Keratinocyte (primary cell): ENCODE measurements at places on chromosomes 16 and 17.

DNA sequence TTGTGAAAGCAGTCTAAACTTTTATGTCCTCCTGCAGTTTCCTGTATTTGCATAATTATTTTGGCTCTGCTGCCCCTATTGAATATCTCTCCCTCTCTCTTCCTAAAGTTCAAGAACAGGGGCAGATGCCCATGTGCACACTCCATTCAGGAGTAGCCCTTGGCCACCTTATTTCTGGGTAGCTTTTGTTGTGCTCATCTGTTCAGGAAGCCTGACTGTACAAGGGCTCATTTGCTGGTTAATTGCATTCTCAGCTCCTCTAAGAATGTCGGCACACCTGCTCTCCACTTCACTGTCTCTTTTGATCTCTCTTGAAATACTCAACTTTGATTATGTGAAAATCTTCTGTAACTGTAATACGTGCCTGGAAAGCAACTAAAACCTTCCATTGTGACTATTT is 1378.8 kb upstream of the CDH8 start:
- DNase-seq: no peak
- no peaks in the 10 kb centered on the region for H3K36me3 ChIP-seq
- H3K4me1 ChIP-seq: no peaks in the 10 kb centered on the region
- H3K4me3 ChIP-seq: no peak overlapping the region
- H3K27me3 ChIP-seq: no peaks in the 10 kb centered on the region

- H3K27ac ChIP-seq: no peak overlapping the region
- DNase-seq: no peak
- peaks cover 19% of the 10 kb centered on the region for H3K4me1 ChIP-seq
- H3K27me3 ChIP-seq: peaks cover 51% of the 10 kb centered on the region
- no peaks in the 10 kb centered on the region for H3K36me3 ChIP-seq
These were observed 379 bp upstream of the OTOP2 start for GRCh38 chr17:74923538-74924249.

DNA sequence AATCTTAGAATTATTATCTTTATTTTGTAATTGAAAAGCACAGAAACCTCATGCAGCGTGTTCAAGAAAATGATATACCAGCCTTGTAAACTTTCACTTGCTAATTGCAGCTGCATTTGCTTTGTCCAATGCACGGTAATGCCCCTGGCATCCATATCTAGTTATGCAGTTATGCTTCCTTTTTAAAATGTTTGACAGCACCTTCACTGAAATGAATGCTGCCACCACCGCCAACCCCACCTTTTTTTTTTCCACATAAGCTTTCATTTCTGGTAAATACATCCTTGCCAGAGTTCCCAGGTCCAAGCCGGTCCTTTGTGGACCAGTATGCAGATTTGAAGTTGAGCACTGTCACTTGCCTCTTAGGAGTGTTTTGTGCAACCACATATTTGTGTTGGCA is 338.8 kb downstream of the WWOX start:
- H3K27me3 ChIP-seq: no peaks in the 10 kb centered on the region
- no peaks in the 10 kb centered on the region for H3K4me1 ChIP-seq
- H3K4me3 ChIP-seq: no peak overlapping the region
- no peaks in the 10 kb centered on the region for H3K36me3 ChIP-seq

DNA sequence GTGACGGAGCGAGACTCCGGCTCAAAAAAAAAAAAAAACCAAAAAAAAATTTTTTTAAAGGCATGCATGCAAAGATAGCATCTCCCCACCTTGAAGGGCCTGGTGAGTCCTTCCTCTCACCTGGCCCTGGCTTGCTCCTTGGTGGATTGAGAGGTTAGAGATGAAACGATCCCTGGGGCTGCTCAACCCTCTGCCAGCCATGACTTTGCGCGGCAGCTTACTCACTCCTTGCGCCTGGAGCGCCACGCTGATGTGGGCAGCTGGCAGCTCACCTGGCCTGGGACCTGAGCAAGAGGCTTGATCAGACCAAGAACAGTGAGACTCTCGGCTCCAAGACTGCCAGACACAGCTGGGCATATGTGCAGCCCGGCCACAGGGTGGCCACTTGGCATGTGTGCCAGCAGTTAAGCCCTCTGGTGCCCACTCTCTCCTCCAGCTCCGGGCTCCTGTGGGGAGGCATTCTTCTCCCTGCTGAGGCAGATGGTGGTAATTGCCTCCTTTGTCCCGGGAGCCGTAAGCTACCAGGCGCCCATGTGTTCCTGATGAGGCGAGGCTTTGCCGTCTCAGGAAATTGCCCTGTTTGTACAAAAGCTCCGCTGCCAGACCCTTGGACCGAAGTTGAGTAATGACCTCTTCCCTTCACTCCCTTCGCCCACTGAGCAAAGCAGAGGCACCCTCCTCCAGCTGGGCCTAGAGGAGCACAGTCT is 5.1 kb upstream of the EVPL start:
- no peaks in the 10 kb centered on the region for H3K36me3 ChIP-seq
- H3K4me3 ChIP-seq: no peak overlapping the region
- H3K27ac ChIP-seq: no peak overlapping the region
- peaks cover 4% of the 10 kb centered on the region for H3K4me1 ChIP-seq
- no peaks in the 10 kb centered on the region for H3K27me3 ChIP-seq
- DNase-seq: no peak

- H3K36me3 ChIP-seq: no peaks in the 10 kb centered on the region
- DNase-seq: no peak
- H3K4me3 ChIP-seq: no peak overlapping the region
These were observed 13.3 kb downstream of the ARL2BP start for GRCh38 chr16:57258226-57258909.

- no peak overlapping the region for H3K4me3 ChIP-seq
- no peaks in the 10 kb centered on the region for H3K27me3 ChIP-seq
- H3K4me1 ChIP-seq: peaks cover 12% of the 10 kb centered on the region
- H3K27ac ChIP-seq: peak overlapping the region; percentile 31
- DNase-seq: no peak
These were observed 30.3 kb downstream of the ATPAF2 start for GRCh38 chr17:18008496-18009268.

- no peaks in the 10 kb centered on the region for H3K27me3 ChIP-seq
- H3K4me3 ChIP-seq: no peak overlapping the region
- no peaks in the 10 kb centered on the region for H3K36me3 ChIP-seq
- H3K4me1 ChIP-seq: no peaks in the 10 kb centered on the region
- no peak overlapping the region for H3K27ac ChIP-seq
These were observed 65.7 kb downstream of the FBXL20 start for GRCh38 chr17:39335704-39336223.

DNA sequence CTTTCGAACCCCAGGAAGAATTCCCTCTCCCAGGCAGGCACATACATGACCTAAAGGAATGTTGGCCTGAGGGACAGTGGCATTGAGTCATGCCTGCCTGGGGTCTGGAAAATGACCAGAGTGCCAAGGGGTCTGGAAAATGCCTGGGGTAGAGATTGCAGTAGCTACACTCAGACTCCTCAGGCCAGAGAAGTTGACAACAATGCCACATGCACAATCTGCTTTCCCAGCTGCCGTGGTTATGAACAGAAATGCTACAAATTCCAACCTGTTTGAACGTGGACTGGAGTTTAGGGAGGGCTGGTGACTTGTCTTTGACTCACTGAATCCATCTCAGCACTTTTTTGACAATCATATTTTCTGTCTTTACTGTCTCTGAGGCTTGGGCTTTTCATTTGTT is 250.0 kb downstream of the ABCC12 start:
- H3K4me1 ChIP-seq: peaks cover 23% of the 10 kb centered on the region
- peak; percentile 69 for DNase-seq
- no peaks in the 10 kb centered on the region for H3K27me3 ChIP-seq
- H3K4me3 ChIP-seq: no peak overlapping the region

DNA sequence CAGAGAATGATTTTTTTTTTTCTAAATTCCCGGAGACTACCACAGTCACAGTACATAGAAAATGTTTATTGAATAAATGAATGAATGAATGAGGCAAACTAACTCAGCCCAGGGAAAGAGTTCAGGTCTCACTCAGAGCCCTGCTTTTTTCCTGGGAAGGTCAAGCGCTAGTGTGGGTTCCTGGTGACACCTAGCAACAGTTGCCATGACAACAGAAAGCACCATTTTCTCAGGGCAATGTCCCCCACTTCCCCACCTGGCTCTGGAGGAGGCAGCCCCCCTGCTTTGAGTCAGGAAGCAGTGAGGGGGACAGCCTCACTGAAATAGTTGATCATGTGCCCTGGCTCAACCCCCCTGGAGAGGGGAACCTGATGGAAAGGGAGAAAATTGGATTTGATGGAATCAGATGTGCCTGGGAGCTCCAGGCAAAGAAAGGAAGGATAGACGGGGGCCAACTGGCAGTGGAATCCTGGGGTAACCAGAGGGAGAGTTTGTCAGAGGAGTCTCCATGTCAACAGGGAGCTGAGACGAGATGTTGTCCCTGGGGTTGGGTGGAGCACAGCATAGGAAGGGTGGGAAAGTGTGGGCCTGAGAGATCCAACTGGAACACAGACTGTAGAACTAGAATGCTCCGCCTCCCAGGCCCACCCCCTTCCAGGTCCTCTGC is 242.2 kb upstream of the CCL2 start:
- H3K36me3 ChIP-seq: no peaks in the 10 kb centered on the region
- no peak for DNase-seq
- H3K4me3 ChIP-seq: no peak overlapping the region
- no peaks in the 10 kb centered on the region for H3K4me1 ChIP-seq
- no peaks in the 10 kb centered on the region for H3K27me3 ChIP-seq

DNA sequence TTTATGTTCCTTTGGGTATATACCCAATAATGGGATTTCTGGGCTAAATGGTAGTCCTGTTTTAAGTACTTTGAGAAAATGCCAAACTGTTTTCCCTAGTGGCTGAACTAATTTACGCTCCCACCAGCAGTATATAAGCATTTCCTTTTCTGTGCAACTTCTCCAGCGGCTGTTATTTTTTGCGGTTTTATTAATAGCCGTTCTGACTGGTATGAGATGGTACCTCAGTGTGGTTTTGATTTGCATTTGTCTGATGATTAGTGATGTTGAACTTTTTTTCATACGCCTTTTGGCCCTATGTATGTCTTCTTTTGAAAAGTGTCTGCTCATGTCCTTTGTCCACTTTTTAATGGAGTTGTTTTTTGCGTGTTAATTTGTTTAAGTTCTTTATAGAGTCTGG is 25.8 kb upstream of the TEKT1 start:
- H3K4me1 ChIP-seq: peaks cover 15% of the 10 kb centered on the region
- no peak overlapping the region for H3K27ac ChIP-seq
- no peak for DNase-seq
- no peaks in the 10 kb centered on the region for H3K27me3 ChIP-seq

DNA sequence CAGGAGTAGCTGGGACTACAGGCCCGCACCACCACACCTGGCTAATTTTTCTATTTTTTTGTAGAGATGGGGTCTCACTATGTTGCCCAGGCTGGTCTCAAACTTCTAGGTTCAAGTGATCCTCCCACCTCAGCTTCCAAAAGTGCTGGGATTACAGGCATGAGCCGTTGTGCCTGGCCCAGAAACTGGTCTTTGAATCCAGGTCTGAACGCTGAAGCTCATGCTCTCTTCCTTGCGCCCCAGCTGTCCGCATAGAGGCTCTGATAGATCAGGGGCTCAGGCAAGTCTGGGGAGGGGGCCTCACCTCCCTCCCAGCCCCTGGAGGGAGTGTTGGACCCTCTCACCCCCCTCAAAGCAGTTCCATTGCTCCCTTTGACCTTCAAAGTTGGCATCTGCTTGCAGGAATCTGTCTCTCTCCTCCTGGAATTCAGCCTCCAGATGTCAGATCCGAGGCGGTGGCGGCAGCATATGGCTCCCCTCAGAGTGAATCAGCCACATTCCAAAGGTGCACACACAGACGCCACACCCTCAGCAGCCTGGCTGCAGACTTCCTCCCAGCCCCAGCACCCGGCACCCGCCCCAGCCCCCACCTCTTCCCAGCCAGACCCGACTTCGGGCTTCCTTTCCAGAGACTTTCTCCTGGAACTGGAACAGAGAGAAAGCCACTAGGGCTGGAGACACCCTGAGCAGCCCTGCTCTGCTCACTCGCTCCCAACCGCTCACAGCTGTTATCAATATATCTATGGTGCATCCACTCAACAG is 16.9 kb upstream of the GLIS2 start:
- no peak for DNase-seq
- no peaks in the 10 kb centered on the region for H3K36me3 ChIP-seq
- H3K27me3 ChIP-seq: no peaks in the 10 kb centered on the region
- peak overlapping the region; percentile 76 for H3K27ac ChIP-seq

DNA sequence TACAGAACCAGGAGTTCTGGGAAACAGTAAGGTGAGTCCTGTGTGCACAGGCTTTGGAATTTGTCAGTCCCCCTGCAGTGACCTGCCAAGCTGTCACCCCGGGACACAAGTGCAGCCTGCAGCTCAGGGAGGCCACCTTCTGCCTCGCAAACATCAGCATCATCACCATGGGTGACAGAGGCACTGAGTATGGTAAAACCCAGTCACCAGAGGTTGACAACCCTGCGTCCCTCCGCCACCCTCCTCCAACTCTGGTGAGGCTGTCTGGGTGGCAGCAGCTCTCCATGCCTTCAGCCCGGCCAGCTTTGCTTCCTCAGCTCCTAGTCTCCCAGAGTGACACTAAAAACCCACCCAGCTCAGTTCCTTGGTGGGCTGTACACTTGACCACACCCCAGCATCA is 221.0 kb downstream of the CPPED1 start:
- no peak for DNase-seq

DNA sequence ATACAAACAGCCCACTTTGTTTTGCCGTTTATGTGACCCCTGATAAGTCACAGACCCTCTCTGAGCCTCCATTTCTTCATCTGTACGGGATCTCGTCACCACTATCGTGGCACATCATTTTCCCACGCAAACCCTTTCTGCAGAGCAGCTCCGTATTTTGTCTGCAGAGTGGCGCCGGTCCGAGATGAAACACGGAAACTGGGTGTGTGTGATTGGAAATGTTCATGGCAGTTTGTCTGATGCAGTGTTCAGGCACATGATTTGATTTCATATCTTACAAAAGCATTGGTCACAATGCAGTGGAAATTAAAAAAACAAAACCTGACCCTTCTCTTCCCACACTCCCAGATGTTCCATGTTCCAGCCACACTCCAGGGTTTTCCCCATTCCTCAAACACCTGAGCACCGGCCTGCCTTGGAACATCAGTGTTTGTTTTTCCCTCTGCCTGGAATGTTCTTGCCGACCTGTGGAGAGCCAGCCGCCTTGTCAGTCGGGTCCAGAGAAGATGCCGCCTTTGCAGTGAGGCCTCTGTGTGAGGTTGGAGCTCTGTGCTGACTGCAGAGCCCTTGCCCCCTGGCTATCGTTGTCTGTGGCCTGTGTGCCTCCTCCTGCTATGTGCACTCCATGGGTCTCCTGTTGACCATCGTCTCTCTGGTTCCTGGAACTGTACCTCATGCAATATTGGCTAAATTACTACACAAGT is 39.2 kb downstream of the NT5M start:
- H3K4me1 ChIP-seq: no peaks in the 10 kb centered on the region
- no peak overlapping the region for H3K4me3 ChIP-seq
- H3K27me3 ChIP-seq: peaks cover 11% of the 10 kb centered on the region
- DNase-seq: no peak
- no peak overlapping the region for H3K27ac ChIP-seq
- no peaks in the 10 kb centered on the region for H3K36me3 ChIP-seq

GRCh38 chr16:58127033-58127556 is 2.1 kb downstream of the CFAP20 start:
- H3K4me1 ChIP-seq: peaks cover 37% of the 10 kb centered on the region
- H3K27me3 ChIP-seq: no peaks in the 10 kb centered on the region
- H3K4me3 ChIP-seq: peak overlapping the region; percentile 87
- DNase-seq: no peak
